ENCODE measurements at places on chromosomes 1 and 21. TPM values are rescaled to one million over a fixed set of nuclear protein-coding genes. Genes with fewer than 3 reads are reported as not detected.

- DNase-seq: no peak
Measured at GRCh38 chr1:44693900-44694299, 19.4 kb downstream of the ARMH1 start.

- no peak for DNase-seq
Measured at GRCh38 chr1:170932236-170932635, 3.1 kb upstream of the MROH9 start.

- no peak for DNase-seq
Measured at GRCh38 chr1:18348354-18348753, 132.4 kb upstream of the KLHDC7A start.

DNA sequence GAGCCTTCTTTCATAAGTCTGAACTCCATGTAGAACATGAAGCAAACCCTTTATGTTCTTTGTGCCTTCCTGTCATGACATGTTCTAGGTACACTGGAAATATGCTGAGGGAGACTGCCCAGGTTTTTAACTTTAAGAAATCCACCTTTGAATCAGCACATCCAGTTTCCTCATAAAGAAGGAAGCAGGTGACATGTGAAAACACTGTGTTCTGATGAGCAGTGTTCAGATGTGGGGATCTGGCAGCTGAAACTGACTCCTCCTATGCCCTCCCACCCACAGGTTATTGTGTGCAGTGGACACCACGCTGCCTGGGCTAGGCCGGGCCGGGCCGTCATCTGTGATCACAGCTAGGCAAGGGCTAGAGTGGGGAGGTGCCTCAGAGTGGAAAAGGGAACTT is 51.1 kb downstream of the CNN3 start:
- DNase-seq: no peak

DNA sequence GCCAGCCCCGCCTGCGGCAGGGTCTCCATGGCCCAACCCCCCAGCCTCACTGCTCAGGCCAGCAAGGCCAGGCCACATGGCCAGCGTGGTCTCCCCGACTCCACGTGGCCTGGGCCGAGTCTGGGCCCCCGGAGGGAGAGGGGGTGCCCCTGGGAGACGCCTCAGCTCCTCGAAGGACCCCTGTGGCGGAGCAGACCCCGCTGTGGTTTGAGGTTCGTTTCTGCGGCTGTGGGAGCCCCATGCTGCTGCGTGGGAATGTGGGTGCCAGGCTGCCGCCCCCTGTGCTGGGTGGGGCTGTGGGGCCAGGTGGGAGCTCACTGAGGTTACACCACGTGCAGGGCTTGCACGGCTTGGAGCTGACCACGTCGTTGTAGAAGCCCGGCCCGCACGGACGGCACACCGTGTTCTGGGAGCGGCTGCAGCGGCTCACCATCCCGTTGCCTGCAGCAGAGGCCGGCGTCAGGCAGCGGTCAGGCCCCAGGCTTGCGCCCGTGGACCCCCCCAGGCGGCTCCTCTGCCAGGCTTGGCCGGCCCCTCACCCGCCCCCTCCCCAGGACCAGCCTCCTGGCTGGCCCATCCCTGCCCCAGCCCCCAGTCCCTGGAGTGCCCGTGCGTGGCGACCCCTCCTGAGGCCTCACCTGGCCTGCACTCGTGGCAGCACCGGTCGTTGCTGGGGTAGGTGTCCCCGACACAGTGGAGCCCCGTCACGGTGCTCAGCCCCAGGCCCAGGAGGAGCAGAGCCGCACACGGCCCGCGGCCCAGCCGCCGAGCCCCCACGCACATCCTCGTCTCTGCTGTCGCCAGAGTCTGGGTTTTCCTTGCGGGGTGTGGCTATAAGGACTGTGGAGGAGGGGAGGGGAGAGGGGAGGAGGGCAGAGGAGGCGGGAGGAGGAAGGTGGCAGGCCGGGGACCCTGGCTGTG is at the start of gene TNFRSF4:
Gene TNFRSF4, minus strand, starts transcription at position 809 of the 921 bp plus-strand sequence. Its CDS starts 26 bp downstream, at position 783.
- DNase-seq: no peak

The WDR64 gene
- total RNA-seq: not detected

The PRMT6 gene
- 15.4 TPM for total RNA-seq

The CSF1 gene
- total RNA-seq: 9.4 TPM

The CD5L gene
- total RNA-seq: not detected

The NDUFS5 gene
- 1,415 TPM for total RNA-seq

DNA sequence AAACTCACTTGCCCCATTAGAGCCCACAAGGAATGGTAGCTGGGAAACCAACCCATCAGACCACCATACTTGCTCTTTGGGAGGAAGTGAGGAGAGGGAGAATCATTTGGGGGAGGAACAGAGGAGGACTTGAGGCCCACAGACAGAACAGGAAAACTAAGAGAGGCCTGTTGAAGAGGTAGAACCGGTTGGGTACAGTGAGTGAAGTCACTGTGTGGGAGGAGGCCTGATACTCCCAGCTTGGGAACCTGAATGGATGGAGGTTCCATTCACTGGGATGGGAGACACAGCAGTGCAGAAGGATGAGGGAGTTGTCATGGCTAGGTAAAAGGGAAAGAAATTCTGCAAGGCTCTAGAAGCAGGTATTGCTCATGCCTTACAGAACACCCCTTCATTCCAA is 63.4 kb upstream of the PSEN2 start:
- DNase-seq: no peak

- no peak for DNase-seq
Measured at GRCh38 chr21:46284077-46284644, 1.2 kb downstream of the MCM3AP start.

The C2CD4D gene
- not detected for total RNA-seq

- DNase-seq: peak; percentile 88
Measured at GRCh38 chr1:198158735-198159589, 2.2 kb downstream of the NEK7 start.

DNA sequence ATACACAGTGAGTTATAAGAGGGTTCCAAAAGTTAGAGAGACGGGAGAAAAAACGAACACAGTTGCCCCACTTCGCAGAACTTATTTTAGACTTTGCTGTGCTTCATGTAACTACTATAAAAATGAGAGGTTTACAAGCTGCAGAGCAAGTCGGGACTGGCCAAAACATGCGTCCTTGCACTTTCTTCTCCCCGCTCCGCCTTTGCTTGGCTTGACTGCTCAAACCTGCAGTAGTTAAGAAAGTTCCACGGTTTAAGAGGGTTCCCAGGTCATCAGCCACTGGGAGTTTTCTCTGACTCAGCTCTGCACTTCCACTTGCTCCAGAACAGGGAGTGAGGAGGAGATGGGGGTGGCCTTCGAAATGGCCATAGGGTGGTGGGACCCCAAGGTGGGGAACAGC is 36.2 kb downstream of the CLIC6 start:
- no peak for DNase-seq

The CD1E gene
- not detected for total RNA-seq

The ACOT7 gene
- 48.9 TPM for total RNA-seq

The MAN1C1 gene
- 2.5 TPM for total RNA-seq

DNA sequence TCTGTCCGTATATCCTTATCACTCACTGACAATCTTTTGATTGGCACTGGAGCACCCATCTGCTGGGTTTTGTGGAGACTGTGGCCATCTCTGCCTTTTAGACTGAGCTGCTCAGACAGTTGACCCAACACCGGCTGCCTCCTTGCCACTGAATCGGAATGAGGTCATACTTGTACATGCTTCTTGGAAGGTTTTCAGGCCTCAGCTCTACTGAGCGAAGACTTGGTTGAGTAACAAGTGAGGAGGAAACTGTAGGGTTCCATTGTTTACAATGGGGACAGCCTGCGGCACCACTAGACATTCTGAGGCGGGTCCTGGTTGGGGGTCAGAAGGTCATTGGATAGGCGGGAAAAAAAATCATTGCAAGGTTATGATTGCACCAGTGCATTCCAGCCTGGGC is 320.3 kb downstream of the KIF26B start:
- peak; percentile 64 for DNase-seq

The VTCN1 gene
- not detected for total RNA-seq

GRCh38 chr1:113416496-113416895 is 26.2 kb downstream of the MAGI3 start:
- no peak for DNase-seq

GRCh38 chr1:116277840-116278540 is 95.1 kb upstream of the ATP1A1 start:
- DNase-seq: no peak

The OR2T11 gene
- not detected for total RNA-seq

- no peak for DNase-seq
Measured at GRCh38 chr1:206916000-206916709, 5.6 kb downstream of the FCMR start.

GRCh38 chr1:52604063-52604770 is 2.0 kb downstream of the GPX7 start:
- DNase-seq: peak; percentile 16

- no peak for DNase-seq
Measured at GRCh38 chr21:42163511-42163863, 55.5 kb upstream of the ABCG1 start.

DNA sequence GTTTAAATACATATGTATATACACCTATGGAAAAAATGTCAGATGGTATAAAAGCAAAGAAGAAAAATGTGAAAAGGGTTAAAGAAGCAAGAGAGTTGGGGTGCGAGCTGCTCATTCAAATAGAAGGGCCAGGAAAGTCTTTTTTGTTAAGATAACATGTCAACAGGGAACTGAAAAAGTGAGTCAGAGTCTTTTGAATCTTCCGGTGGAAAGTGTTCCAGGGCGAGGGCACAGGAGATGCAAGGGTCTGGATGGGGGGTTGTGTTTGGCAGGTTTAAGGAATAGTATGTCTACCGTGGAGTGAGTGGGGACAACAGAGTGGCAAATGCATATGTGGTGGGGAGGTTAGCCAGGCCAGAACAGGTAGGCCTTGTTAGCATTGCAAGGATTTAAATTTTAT is 22.2 kb upstream of the GNG12 start:
- peak; percentile 22 for DNase-seq

DNA sequence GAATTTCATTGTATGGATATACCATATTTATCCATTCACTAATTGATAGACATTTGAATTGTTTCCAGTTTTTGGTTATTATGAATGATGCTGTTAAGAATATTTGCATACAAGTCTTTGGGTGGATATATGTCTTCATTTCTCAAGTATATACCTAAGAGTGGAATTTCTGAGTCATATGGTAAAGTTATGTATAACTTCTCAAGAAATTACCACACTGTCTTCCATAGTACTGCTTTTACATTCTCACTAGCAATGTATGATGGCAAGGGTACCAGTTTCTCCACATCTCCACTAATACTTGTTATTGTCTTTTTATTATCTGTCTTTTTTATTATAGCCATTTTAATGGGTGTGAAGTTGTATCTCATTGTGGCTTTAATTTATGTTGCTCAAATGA is 74.6 kb upstream of the TENT5C start:
- no peak for DNase-seq

The LRP8 gene
- 11.1 TPM for total RNA-seq

DNA sequence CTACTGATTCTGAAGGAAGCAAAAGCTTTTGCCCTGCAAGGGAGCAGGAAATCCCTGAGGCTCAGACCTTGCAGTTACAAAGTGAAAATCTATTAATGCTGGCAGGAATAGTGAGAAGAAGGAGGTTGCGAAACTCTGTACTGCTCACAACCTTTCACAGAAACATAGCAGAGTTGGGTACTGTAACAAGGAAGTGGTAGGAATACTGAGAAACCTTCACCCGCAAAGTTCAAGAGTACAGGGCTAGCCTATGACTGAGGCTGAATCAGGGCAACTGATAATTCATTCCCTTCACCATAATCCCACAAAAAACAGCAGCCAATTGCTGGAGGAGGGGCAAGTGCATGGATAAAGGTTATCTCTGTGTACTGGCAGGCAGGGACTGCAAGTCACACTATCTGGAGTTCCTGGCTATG is 23.9 kb upstream of the KCTD3 start:
- peak; percentile 72 for DNase-seq

- no peak for DNase-seq
Measured at GRCh38 chr1:167409183-167409582, 109.1 kb downstream of the CD247 start.

GRCh38 chr1:40199126-40199525 is 37.9 kb downstream of the RLF start:
- DNase-seq: no peak

GRCh38 chr1:162922201-162922600 is 61.2 kb upstream of the CCDC190 start:
- no peak for DNase-seq

DNA sequence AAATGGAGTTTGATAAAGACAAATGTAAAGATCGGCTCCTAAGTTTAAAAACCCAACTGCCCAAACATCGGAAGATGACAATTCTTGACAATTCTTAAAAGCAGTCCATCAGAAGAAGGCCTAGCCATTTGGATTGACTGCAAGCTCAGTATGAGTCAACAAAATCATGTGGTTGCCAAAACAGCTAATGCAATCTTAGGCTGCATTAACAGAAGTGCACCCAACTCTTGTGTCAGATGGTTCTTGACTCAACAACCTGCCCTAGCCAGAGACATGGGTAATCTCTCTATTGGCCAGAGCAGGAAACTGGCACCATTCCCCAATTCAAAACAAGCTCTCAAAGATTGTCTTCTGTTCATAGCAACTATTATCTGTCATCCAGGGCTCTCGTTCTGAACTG is 9.9 kb upstream of the NCF2 start:
- peak; percentile 92 for DNase-seq

- no peak for DNase-seq
Measured at GRCh38 chr1:73782901-73783300, 415.1 kb downstream of the LRRIQ3 start.

GRCh38 chr1:192566657-192567056 is 8.9 kb upstream of the RGS1 start:
- no peak for DNase-seq

- peak; percentile 78 for DNase-seq
Measured at GRCh38 chr1:218930472-218931241, 243.0 kb upstream of the LYPLAL1 start.

The C8A gene
- total RNA-seq: not detected

The RUNX3 gene
- not detected for total RNA-seq

DNA sequence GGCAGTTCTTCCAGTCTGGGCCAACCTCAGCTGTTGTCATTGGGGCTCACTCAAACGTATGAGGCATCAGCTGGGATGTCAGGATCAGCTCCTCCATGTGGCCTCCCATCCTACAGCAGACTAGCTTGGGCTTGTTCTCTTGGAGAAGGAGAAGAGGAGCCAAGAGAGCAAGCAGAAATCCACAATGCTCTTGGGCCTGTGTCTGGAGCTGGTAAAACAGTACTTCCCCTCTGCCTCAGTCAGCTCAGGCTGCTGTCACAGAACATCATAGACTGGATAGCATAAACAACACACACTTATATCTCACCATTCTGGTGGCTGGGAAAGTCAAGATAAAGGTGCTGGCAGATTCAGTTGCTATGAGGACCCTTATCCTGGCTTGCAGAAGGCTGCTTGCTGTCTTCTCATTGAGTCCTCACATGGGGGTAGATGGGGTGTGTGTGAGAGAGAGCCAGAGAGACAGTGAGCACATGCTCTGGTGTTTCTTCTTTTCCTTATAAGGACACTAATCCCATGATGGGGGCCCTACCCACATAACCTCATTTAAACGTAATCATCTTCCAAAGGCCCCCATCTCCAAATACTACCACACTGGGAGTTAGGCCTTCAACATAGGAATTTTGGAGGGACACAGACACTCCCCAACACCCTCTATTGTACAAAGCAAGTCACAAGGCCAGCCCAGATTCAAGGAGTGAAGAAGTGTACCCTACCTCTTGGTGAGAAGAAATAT is 16.3 kb upstream of the DNAJC6 start:
- no peak for DNase-seq

- DNase-seq: no peak
Measured at GRCh38 chr1:82503822-82504221, 703.1 kb downstream of the ADGRL2 start.
